Cardiac ventricle fibroblast (primary cell): ENCODE measurements at places on chromosomes 1 and 21. TPM values are rescaled to one million over a fixed set of nuclear protein-coding genes. Genes with fewer than 3 reads are reported as not detected.

The REG4 gene
- not detected in 2 replicates for total RNA-seq

The C2CD2 gene
- total RNA-seq = 26.9 and 39.0 TPM in 2 replicates

The TNFRSF9 gene
- 0.93 TPM in 1 of 2 replicates, not detected in the other for total RNA-seq

The KIF2C gene
- total RNA-seq = 2.1 and 2.3 TPM in 2 replicates

The VASH2 gene
- total RNA-seq = 0.54 and 0.56 TPM in 2 replicates
